Stimulated activated CD8-positive, alpha-beta memory T cell treated with anti-CD3 and anti-CD28 coated beads, Interleukin-4, amount 100 ng/mL, for 1 hour (primary cell): ENCODE measurements at places on chromosomes 3 and 15.

GRCh38 chr3:112013784-112014143 is 15.0 kb downstream of the TAGLN3 start:
- no peak for DNase-seq

GRCh38 chr3:127794402-127794801 is 27.9 kb downstream of the MGLL start:
- no peak for DNase-seq

- no peak for DNase-seq
These were observed 32.7 kb downstream of the HDGFL3 start for GRCh38 chr15:83174891-83175290.

DNA sequence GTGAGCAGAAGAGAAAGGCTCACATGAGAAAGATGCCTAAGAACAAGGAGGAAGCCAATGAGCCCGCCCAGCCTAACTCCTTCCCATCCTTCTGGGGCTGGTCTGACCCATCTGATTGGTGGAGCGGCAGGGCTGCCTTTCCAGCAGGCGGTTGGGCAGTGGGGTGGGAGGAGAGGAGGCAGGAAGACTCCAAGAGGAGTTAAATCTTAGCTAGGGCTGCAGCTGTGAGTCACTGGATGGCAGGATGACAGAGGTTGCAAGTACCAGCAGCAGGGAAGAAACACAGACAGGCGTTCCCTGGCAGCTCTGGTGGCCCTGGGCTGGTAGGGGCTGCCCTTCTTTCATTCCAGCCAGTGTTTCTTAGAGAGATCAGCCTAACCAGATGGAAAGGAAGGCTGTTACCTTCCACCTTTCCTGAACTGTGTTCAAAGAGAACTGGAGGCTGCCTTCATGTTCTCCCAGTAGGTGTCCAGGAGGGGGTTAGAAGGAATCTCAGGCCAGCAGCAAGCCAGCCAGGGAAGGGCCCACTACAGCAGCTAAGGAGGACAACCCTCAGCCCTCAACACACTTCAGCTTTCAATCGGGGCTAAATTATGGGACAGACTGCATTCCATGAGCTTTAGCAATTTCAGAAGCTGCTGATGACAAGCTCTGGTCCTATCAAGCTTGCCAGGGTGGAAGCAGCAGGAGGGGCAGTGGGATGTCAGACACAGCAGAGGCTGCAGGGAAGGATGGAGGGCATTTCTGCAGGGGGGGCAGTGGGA is 50.3 kb downstream of the CHSY1 start:
- no peak for DNase-seq

DNA sequence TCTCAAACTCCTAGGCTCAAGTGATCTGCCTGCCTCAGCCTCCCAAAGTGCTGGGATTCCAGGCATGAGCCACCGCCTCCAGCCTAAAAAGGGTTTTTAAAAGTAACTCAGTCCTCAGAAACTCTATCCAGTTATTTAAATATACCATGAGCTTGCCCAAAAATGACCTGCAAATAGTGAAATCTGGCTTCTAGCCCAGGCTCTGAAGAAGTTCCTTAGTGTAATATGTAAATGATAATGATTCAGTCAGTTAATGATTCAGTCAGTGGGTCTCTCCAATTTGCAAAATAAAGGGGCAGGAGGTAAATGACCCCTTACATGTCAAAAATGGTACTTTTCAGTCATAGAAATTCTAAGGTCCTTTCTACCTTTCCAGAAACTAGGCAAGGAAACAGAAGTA is 28.8 kb downstream of the LRRC2 start:
- DNase-seq: no peak

- DNase-seq: no peak
These were observed 189.3 kb upstream of the ROBO1 start for GRCh38 chr3:79957066-79957465.

- no peak for DNase-seq
These were observed 12.8 kb downstream of the GCSAM start for GRCh38 chr3:112119962-112120836.

DNA sequence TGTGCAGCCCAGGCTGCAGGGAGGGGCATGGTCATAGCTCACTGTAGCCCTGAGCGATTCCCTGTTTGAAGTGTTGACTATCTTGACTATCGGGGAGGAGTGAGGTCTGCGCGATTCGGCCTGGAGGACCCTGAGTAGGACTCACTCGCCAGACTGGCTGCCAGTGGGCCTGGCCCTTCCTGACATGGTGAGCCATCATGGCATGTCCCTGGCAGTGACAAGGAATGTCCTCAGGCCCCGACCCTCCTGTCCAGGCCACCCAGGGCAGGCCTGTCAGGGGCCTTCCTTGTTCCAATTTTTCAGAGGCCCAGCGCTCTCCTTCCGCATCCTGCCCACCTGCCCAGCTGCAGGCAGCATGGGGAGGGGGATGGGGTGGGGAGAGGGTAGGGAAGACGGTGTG is 5.2 kb upstream of the OCA2 start:
- no peak for DNase-seq

DNA sequence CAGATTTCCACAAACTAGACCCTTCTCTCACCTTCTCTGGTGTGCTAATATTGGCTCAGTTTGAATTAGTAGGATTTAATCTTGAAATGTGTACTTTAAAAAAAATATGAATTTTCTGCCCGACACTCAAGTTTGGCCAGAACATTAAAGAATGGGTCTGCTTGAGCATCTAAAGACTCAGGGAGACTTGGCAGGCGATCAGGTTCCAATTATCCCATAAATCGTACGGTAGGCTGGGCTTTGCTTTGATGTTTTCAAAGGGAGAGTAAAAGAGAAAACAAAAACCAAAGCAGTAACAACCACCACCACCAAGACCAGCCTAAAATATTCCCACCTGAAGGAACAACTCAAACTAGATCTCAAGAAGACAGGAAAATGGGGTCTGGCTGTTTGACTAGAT is 230.8 kb downstream of the EBLN2 start:
- no peak for DNase-seq

- DNase-seq: no peak
These were observed 211.8 kb downstream of the NR2F2 start for GRCh38 chr15:96542130-96542770.

DNA sequence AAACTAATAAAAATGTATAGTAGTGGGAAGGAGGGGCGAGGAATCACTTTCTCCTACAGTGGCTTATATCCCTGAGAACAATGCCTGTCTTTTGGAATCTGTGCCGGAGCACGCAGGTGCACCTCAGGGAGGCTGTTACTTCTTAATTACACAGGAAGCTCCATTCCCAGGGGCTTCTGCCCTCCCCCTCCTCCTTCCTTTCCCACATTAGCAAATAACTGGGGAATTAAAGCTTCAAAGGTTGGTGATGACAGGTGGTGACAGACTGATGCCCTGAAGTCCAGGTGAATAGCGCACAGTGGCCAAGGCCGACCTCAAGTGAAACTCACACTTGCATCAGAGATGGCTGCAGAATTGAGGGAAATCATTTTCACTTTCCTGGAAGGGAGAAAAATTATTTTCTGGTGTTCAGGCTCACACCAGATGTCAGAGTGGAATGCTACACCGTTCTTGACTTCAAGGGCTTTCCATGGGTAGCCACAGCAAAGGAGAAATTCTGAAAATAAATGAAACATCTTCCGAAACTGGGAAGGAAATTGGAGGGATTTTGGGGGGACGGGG is 3.7 kb downstream of the GRAMD2A start:
- DNase-seq: no peak

DNA sequence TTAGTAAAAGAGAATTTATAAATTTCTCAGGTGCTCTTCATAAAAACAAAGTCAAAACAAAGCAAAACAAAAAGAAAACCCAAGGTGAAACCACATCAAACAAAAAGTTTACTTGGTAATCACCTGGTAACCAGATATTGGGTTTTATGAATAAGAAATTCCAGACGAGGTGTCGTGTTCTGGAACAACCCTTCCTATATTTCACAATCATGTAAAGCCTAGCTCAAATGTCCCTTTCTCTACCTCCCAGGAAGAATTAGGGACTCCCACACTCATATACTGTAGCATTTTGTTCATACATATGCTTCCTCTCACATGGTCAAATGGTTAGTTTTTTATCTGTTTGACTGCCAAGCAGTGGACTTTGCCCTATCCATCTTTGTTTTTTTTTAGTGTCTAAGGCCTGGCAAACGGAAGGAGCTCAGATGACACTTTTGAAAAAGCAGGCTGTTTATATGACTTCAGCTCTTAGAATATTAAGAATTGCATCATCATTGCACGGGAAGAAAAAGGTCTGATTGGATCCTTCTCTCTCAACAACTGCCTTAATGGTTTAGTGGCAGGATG is 326.7 kb upstream of the TBL1XR1 start:
- no peak for DNase-seq

GRCh38 chr3:156787926-156788663 is 38.1 kb upstream of the LEKR1 start:
- DNase-seq: no peak

DNA sequence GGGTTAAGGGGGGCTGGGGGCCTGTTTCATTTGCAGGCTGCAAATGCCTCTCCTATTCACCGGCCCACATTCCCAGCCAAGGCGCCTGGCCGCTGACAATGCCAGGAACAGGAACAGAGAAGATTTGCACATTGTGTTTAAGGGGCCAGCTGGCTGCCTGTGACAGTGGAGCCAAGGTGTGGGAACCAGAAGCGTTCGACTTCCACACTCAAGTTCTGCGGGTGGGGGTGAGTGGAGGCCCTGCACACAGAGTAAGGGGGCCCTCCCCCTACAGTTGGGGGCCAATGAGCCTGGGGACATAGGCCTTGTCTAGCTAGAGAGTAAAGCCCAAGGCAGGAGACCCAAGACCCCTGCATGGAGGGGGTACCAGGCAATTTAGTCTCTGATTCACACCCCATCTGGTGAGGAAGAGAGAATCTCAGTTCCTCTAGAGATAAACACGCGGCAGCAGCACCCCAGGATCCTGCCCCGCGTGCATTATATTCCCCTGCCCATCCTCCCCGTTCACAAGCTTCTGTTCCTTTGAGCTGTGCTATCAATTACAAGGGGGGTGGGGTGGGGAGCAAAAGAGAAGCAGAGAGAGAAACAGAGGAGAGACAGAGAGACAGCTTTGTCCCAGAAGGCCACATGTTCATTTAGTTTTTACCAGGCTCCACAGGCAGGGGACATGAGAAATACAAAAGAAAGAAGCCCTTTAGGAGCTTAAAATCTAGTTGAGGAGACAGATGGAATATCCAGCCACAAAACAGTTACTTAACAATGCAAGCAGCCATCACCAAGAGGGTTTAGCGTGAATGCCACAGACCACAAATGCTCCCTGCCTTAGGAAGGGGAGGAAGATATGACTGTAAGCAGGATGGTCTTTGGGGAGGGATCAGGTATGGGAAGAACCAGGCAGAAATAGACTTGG is 9.2 kb downstream of the IGDCC3 start:
- DNase-seq: no peak

DNA sequence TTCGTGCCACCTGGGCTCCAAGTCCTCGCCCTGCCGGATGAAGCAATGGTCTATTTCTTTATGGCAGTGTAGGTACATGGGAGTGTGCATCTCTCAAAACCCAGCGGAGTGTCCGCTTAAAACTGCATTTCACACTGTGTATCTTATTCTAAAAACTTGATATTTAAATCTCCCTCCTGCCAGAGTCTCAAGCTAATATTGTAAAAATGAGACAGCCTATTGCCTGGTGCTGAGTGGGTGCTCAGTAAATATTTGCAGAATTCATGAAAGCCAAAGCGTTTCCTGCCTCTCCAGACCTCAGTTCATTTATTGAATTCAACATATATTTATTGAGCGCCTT is 330 bp upstream of the TBC1D2B start:
- no peak for DNase-seq

DNA sequence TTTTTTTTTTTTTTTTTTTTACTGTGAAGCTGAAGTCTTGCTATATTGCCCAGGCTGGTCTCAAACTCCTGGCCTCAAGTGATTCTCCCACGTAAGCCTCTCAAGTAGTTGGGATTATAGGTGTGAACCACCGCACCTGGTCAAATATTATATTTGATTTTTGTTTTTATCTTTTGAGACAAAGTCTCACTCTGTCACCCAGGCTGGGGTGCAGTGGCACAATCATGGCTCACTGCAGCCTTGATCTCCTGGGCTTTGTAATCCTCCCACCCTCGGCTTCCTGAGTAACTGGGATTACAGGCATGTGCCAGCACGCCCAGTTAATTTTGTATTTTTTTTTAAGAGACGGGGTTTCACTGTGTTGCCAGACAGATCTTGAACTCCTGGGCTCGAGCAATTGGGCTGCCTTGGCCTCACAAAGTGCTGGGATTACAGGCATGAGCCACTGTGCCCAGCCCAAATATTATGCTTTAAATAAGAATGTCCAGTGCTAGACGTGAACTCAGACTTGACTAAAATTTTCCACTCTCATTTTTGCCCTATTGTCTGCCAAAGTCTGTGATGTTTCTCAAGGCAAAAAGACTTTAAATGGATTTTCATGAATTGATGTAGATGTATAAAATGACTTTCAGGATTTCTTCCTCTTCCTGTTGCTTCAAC is 33.4 kb upstream of the CRBN start:
- no peak for DNase-seq

GRCh38 chr3:170038434-170039110 is 777 bp downstream of the GPR160 start:
- DNase-seq: no peak

GRCh38 chr3:14322001-14322400 is 80.4 kb upstream of the SLC6A6 start:
- DNase-seq: no peak

DNA sequence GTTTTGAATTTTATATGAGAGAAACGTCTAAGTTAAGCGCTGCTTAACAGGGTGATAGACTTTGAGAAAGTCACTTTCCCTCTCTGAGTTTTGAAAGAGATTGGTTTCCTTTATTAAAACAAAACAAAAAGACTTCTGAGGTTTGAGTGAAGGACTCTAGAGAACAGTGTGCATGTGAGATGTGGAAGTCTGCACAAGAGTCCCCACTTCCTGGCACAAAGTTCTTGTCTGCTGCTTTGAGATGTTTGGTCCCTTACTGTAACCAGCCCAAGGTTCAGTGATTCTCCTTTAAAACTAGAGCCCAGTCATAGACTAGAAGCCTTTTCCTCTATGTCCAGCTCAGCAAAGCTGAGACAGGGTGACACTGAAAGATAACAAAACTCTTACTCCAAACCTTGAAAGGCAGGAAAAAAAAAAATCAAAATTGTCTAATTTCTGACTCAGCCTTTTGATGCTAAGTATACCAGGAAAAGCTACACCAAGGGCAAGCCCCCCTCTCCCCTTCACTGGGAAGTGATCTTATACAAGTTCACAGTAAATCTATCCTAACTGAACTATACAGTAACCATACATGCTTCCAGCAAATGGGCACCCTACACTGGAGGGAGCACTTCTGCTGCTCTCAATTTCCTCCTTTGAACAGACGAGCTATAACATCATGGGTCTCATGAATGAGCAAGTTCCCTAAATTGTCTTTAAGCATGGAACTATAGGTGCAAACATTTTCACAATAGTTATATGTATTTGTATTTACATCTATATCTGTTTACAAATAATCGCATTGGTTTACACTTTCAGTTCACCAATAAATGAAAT is 2.3 kb downstream of the POPDC2 start:
- no peak for DNase-seq

- DNase-seq: no peak
These were observed at the start of gene FAM107A for GRCh38 chr3:58577269-58577821. Gene FAM107A, minus strand, starts transcription at chr3:58577391. Its CDS starts 7,531 bp downstream, at chr3:58569860.
